ENCODE measurements at places on chromosomes 2 and 18.
A peak's percentile ranks its signal among the peaks of the same experiment; 100 is the strongest.

GRCh38 chr2:109451671-109452070 is 162.1 kb downstream of the SEPTIN10 start:
- no peak for DNase-seq

- no peak for DNase-seq
These were observed 77.0 kb upstream of the PDE1A start for GRCh38 chr2:182503886-182504285.

DNA sequence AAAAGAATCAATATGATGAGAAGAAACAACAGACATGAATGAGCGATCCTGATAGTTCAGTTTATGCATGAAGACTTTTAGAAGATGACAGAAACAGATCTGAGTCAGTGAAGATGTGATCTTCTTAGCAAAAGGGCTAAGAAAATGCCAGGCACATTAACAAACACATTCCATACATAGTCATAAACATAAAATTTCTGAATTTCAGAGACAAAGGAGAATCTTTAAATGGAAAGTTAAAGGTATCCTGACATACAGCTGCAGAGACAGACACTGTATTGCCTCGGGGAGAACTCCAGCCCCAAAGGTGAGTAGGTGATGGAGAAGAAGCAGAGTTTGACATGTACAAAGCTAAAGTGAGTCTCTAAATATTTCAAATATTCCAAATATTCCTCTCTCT is 40.6 kb upstream of the FN1 start:
- no peak for DNase-seq

- no peak for DNase-seq
These were observed 1080.8 kb upstream of the PIK3C3 start for GRCh38 chr18:40874233-40874632.

DNA sequence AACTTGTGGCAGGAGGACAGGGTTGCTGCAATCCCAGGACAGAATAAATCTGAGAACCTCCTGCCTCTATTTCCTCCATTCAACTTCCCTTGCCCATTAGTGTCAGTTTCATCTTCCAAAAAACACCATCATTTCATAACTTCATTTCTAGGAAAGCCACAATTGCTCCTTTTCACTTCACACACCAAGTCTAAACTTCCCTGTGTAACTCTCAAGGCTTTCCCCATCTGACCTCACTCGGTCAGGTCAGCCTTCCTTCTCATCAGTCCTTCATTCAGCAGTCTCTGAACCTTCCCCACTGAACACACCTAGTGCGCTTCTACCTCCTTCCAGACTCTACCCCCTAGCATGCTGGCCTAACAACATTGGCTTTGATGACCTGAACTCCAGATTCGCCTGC is 35.8 kb downstream of the TCF7L1 start:
- DNase-seq: no peak

DNA sequence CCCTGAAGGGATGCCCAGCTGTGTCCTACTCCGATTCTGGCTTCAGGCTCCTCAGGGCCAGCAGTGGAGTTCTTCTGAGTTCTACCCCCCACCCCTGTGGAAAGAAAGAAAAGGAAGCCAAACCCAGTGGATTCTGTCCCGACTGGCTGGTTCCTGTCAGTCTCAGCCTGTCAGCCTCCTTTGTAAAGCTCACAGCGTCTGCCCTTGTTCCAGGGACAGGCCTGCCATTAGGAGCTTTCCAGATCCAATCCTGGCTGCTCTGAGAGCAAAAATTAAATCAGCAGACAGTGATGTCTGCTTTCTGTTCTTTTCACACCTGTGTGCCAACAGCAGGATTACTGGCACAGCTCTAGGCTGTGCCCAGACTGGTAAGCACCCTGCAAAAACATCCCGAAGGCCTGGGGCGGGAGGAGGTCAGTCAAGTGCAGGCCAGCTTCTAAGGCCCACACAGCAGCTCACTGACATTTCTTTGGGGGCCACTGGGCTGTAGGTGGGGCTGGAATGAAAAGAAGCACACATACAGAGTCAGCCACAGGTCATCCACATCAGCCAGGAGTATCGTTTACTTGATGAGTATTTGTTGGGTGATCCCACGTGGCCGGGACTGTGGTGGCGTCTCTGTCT is 69.1 kb downstream of the EHD3 start:
- no peak for DNase-seq

DNA sequence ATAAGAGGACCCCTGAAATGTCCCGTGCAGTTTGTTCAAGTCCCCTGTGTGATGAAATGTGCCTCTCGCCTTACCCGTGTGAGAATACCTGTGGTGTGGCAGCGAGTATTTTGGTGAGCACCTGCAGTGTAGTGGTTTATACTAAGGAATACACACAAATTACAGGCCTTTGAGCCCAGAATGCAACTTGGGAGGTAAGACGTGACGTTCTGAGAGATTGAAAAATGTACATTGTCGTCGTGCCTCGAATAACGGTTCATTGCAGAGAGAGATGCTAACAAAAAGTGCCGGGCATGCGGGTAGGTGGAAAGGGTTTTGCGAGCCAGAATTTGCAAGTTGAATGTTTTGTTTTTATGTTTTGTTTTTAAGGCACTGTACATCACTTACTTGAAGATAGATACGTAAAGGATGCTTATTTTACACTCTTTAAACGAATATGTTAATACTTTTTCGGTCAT is 867 bp downstream of the RBBP8 start:
- no peak for DNase-seq

GRCh38 chr2:150475479-150476250 is 11.8 kb downstream of the RND3 start:
- DNase-seq: no peak

- no peak for DNase-seq
These were observed 106.5 kb downstream of the EVA1A start for GRCh38 chr2:75454241-75454620.

GRCh38 chr2:9748577-9748976 is 94.7 kb upstream of the TAF1B start:
- no peak for DNase-seq

GRCh38 chr2:102588213-102588939 is 31.0 kb upstream of the SLC9A2 start:
- DNase-seq: no peak

- DNase-seq: no peak
These were observed 264.4 kb upstream of the FIGN start for GRCh38 chr2:164000176-164000575.

- DNase-seq: no peak
These were observed 15.5 kb upstream of the ITGA4 start for GRCh38 chr2:181441670-181442069.

- no peak for DNase-seq
These were observed 506.7 kb downstream of the NUP35 start for GRCh38 chr2:183630964-183631363.

- peak; percentile 75 for DNase-seq
These were observed 185.0 kb downstream of the ANAPC1 start for GRCh38 chr2:111698743-111699554.

GRCh38 chr2:230879891-230880290 is 15.1 kb downstream of the ITM2C start:
- DNase-seq: no peak

- DNase-seq: no peak
These were observed 11.1 kb downstream of the TRAPPC8 start for GRCh38 chr18:31931886-31932240.

DNA sequence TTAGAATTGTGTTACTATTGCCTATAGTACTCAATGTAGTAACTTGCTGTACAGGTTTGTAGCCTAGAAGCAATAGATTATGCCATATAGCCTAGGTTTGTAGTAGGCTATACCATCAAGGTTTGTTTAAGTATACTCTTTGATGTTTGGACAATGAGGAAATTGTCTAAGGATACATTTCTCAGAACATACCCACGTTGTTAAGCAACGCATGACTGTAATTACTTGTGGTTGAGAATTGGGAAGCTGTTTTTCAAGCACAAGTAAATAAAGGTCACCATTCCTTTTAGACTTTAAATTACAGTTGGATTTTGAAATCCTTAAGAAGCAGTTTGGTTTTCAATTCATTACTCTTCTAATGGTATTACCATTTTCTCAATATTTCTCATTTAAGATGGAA is 89.8 kb upstream of the KCNH7 start:
- DNase-seq: no peak

GRCh38 chr18:65938592-65939372 is 188.0 kb downstream of the CDH7 start:
- no peak for DNase-seq

DNA sequence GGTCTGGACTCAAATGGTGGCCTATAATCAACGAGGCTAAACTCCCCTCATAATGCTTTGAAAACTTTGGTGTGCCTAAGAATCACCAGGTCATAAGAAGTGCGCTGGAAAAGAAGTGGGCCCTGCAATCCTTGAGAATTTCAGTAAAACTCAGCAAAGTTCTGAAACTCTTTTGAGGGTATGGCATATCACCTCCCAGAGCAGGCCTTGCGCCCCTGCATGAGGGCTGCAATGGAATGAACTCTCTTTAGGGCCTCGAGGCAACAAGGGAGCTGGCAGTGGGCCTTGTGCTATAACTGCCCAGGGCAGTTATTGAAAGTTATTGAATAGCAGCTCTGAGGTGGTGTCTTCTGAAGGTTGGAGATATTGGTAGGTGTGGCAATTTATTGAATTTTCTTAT is 34.5 kb upstream of the AFF3 start:
- no peak for DNase-seq

- DNase-seq: no peak
These were observed 19.4 kb upstream of the HNRNPA3 start for GRCh38 chr2:177193240-177193639.

DNA sequence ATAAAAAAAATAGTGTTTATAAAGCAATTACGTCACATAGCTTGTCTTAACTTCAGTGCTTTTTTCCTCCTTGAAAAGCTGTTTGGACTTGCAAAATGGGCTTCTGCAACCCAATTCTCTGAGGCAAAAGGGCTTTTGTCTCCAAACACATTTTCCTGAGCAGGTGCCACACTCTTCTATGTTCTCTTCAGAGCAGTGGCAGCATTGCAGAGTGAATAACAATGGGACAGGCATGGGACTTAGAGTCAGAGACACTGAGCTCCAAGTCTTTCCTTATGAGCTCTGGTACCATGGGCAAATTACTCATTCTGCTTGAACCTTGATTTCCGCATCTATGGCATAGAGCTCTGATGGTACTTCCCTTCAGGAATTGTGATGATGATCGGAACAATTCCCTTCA is 149.0 kb downstream of the ARL6IP6 start:
- DNase-seq: no peak

GRCh38 chr2:102138331-102138730 is 4.2 kb upstream of the IL1R1 start:
- no peak for DNase-seq

GRCh38 chr2:238821391-238821790 is 26.5 kb upstream of the TWIST2 start:
- no peak for DNase-seq

GRCh38 chr2:147547440-147547839 is 297.4 kb upstream of the ACVR2A start:
- DNase-seq: no peak

GRCh38 chr2:195795879-195796278 is 138.9 kb downstream of the SLC39A10 start:
- DNase-seq: no peak

DNA sequence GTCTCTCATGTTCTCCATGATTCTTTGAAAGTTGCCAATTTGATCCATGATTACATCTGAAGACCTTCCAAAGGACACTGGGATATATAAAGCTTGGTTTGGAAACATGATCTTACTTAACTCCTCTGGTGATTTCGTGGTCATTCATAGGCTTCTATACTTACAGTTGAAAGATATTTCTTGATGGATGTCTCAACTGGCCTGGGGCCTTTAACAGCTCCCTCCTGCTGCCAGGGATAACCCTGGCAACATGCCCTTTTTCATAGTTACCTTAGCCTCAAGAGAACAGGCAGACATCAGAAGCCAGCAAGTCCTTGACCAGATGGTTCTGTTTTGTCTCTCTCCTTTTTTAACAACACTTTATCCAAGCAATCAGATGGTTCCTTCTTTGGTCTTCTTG is 23.5 kb upstream of the MFF start:
- DNase-seq: no peak

- no peak for DNase-seq
These were observed 91.5 kb downstream of the PID1 start for GRCh38 chr2:229179628-229180027.

GRCh38 chr18:62198259-62198658 is 11.2 kb downstream of the RELCH start:
- DNase-seq: no peak

DNA sequence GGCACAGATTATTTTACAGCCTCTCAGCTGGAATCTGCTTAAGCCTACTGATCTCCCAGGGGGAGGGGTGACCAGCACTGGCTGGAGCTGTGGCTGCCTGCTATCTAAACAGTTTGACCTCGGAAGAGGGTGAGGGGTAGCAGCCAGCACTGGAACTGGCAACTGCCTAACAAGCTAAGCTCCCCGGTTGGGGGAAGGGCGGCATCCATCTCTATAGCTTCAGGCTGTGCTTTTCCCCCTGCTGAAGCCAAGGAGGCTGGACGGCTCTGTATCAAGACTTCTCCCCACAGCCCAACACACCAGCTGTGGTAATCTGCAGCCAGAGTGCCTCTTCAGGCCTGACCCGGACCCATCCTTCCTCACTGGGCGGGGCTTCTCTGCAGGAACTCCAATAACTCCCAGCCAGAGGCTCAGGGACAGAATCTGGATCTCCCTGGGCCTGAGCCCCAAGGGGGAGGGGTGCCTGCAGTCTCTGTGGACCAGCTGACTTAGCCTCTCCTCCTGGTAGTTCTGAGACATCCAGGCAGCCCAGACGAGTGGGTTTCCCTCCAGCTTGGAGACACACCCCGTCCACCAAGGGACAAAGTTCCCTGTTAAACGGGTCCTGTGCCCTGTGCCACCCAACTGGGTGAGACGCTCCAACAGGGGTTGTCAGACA is 560.2 kb downstream of the LRP1B start:
- no peak for DNase-seq

- DNase-seq: no peak
These were observed 2.3 kb downstream of the EML4 start for GRCh38 chr2:42171396-42171980.

GRCh38 chr2:19860022-19860421 is 41.8 kb downstream of the TTC32 start:
- DNase-seq: no peak

- DNase-seq: no peak
These were observed 14.1 kb downstream of the SERPINB7 start for GRCh38 chr18:63789327-63789726.

- peak; percentile 43 for DNase-seq
These were observed 88.7 kb upstream of the ATL2 start for GRCh38 chr2:38465789-38466127.

GRCh38 chr2:70062270-70062669 is 25.0 kb upstream of the PCBP1 start:
- DNase-seq: no peak

DNA sequence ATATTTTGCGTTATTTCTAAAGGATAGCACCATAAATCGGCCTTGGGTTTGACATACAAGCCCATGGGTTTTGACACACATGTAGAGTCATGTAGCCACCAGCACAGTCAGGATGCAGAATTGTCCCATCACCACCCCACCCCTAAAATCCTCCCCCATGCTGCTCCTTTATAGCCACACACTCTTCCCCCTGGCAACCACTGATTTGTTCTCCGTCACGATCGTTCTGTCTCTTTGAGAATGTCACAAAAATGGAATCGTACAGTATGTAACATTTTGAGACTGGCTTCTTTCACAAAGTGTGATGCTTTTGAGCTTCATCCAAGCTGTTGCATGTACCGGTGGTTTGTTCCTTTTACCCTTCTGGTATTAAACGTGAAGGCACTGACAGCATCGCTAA is 39.1 kb downstream of the CRACDL start:
- DNase-seq: no peak

- DNase-seq: no peak
These were observed 28.6 kb upstream of the FAM136A start for GRCh38 chr2:70330476-70330875.

Measured in HuH-7.5 (cell line).